ENCODE measurements at places on chromosomes 2 and 18.
A peak's percentile ranks its signal among the peaks of the same experiment; 100 is the strongest.

DNA sequence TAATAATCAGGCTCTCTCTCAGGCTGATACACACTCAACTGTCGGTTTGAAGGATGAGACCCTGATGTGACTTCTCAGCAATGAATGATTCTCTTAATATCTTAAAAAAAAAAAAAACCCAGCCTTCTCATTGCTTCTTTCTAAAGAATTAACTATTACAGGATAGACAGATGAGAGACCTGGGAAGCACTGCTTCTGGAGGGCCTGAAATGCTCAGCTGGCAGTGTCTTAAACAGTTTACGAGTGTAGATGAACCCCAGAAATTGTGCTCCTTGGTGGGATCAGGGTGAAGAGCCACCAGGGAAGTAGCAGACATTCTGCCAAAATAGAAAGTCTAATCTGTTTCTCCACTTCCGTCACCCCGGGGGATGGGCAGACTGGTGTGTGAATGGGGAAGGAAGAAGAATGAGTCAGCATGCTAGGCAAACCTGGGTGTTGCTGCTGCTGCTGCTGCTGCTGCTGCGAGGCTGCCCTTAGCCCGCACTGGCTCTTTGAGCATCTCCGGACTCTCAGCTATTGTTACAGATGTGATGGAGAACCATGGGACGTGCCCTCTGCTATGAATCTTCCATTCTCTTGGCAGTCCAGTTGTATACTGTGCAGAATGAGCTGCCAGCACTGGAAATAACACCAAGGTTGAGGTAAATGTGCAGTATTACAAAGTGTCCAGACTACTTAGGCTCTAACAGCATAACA lies 158.4 kb downstream of the SETBP1 start:
- DNase-seq: peak; percentile 82

- peak; percentile 69 for DNase-seq
Observed at GRCh38 chr18:809985-810642, 1.9 kb downstream of the YES1 start.

DNA sequence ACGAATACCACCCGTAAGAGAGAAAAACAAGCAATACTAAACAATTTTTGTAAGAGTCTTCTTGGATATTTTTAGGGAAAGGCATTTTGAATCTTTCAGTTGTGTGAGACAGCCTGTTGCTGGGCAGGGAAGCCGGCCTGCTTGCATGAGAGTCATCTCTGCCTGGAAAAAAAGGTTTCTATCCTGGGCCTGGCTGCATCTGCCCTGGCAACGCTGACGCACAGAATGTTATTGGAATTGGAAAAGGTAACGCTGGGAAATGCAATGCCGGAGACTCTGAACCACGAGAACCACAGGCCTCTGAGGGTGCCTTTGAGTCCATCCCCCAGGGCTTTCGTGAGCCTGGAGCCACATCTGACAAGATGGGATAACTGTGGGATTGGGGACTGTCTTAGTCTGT lies 17.9 kb upstream of the NPAS2 start:
- no peak for DNase-seq

- no peak for DNase-seq
Observed at GRCh38 chr2:42314892-42315468, 46.0 kb downstream of the COX7A2L start.

DNA sequence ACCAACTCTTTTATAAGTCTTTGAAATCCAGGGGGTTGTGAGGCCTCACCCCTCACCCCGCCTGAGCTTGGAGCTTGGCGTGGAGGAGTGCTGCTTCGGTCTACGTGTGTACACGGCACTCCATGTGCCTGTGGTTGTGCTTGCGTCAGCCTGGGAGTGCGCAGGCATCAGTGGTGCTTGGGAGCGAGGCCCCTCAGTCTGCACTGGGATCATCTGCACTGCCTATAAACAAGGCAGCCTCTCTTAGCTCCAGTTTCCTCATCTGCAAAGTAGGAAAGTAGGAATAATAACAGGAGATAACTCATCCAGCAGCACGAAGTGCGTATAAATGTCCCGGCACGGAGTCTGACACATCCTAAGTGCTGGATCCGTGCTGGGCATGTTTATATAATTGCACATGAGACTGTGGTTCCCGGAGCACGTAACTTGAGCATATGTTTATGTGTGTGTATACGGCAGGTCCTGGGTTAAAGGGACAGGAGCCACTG lies 1.2 kb downstream of the GYPC start:
- peak; percentile 55 for DNase-seq

DNA sequence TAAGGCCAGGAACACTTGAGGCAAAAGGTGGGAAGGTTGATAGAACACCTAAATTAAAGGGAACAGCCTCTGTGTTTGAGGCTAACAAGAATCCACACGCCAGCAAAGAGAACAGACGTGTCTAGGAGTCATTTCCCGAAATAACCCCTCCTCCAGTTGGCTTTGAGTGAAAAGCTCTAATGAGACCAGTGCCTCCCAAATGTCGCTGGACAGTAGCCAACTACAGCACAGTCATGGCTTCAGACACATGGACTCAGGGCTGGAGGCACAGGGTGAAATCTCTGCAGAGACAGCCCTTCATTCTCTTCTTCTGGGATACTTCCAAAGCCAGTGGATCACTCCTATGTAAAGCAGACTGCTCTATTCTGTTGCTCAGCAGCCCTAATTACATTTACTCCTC lies 49.6 kb downstream of the SOWAHC start:
- DNase-seq: no peak

DNA sequence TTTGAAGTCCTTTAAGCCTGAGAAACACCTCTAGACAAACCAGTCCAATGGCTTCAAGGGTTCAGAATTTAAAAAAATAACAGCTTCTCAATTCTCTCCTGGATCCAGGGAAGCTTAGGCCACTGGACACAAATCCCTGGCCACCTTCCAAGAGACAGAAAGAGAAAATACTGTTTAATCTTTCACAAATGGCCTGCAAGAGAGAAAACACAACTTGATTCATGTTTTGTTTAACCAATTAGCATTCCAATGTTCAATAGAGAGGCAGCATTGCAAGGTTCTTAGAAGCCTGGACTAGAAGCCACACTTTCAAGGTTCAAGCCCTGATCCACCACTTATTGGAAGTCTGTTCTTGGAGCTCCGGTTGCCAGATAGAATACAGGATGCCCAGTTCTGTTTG lies 109.0 kb upstream of the PARD3B start:
- DNase-seq: no peak

DNA sequence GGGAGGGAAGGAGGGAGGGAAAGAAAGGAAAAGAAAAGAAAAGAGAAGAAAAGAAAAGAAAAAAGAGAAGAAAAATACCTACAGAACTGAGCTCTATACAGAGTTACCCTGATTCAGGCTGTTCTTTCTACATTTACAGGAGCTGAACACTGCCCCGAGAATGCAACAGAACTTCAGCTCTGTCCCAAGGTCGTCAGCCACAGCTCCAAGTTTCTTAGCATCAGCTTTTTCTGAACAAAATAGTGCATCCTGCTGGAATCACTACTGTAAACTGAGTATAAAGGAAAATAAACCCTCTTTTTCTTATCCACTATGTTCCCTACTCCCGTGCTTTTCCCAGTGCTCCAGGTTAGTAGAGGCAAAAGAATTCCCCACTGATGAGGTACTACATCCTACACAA lies 4.7 kb upstream of the PPP4R1 start:
- DNase-seq: no peak

GRCh38 chr2:235545339-235546150 lies 51.7 kb downstream of the AGAP1 start:
- no peak for DNase-seq

Data from activated CD4-positive, alpha-beta T cell treated with anti-CD3 and anti-CD28 coated beads, Interleukin-2, Interleukin-4, amounts not matched to agents 100 ng/mL and 50 ng/mL, durations not matched to agents 16 hours and 8 hours (primary cell).